KG1 (cell line): ENCODE measurements at places on chromosomes 2 and 18.

GRCh38 chr18:69186162-69186561 is 214.5 kb upstream of the DOK6 start:
- DNase-seq: no peak

- no peak for DNase-seq
Observed at GRCh38 chr18:45671321-45671720, 52.7 kb upstream of the SLC14A1 start.

DNA sequence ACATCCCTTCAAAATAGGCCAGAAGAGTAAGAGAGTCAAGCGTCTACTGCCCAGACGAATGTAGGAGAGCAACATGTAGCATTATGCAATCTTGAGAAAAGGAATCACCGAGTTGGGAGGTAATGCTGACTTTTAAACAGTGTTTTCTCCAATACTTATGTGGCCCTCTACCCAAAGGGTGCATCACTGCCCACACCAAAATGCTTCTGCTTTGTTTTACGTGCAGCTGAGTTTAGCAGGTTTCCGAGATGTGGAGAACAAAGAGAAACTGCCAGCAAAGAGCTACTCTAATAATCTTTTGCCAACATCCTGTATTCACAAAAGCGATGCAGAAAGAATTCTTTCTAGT is 63.4 kb upstream of the ZEB2 start:
- no peak for DNase-seq

DNA sequence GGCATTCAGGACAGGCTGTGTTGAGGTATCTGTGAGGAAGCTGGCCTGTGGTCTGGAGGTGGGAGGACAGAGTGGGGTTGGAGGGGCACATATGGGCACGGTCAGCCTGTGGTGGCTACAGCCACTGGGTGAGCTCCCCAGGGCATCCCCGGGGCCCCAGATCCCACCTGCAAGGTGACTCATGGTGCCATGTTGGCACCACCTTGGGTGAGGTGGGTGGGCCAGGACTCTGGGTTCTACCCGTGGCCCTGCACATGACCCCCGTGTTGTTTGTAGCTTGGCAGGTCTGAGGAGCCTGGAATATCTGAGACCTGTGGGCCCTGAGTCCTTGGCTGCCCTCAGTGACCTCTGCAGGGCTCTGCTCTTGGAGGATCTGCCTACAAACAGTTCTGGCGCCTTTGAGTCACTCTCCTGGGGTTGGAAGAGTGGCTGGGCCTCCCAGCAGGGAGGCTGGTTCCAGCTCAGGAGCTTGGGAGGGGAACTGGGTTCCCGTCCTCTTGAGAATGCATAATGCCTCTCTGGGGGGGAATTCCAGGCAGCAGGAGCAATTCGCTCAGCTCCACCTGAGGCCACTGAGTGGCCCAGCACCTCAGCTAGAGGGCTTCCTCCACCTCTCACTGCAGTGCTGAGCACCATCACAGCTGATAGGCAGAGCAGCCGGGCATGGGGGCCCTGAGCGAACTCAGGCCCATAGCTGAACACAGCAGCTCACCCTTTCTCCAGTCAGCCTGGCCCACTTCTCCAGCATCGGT is 105.1 kb downstream of the DYSF start:
- DNase-seq: no peak

- no peak for DNase-seq
Observed at GRCh38 chr18:65746936-65747335, 3.9 kb upstream of the CDH7 start.

GRCh38 chr2:73107211-73107926 is 5.4 kb downstream of the RAB11FIP5 start:
- DNase-seq: no peak

- DNase-seq: no peak
Observed at GRCh38 chr2:28276076-28276618, 116.5 kb upstream of the FOSL2 start.

DNA sequence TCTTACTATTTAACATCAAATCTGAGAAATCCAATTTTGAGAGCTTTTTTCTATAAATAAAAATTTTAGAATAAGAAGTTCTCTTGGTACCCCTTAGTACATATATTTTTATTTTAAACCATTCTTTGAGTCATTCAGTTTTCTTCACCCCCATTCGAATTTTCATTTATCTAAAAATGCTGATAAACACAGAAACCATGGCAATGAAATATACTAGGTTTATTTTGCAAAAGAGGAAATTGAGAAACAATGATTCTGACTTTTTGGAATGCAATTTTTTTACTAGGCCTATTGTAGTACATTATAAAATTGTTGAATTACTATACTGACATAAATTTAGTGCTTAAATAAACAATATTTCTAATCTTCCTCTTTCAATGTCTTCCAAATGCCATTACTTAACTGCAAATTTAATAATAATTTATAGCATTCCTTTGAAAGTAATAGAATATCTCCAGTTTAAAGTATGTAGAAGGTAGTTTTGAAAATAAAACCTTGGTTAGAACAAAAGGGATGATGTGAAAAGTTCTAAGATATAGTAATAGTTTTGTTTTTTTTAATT is 46.3 kb downstream of the TANK start:
- DNase-seq: no peak

DNA sequence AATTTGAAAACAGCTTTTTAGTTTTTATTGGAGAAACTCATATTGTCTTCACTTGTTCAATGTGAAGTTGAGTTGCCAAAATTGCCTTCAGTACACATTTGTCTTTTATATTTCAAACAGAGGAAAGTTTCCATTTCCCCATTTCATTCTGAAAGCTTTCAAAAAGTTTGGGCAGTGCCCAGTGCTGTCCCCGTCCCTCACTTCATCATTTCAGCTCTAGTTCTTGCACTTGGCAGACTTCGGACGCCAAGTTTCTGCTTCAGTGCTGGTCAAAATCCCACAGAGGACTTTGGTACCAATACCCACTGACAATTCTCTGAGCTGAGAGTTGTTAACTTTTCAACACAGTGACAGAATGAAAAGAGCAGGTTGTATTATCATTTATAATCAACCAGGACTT is 43.4 kb upstream of the AQP4 start:
- DNase-seq: no peak

DNA sequence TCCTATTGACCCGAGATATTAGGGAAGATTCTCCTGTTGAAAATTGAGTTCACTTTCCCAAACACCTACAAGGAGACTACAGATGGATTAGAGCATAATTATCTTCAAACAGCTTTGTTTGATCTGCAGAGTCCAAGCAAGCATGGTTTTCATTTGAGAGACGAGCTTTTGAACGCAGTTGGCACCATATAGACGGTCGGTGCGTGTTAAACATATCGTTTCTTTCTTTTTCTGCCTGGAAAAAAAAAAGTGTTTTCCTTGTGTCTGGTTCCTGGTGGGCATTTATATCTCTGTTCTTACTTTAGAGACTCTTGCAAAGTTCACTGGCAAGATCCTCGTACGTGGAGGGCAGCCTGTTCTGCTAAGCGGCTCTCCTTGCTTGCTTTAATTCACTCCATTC is 248.9 kb downstream of the TMEM182 start:
- DNase-seq: no peak

- DNase-seq: no peak
Observed at GRCh38 chr2:73034661-73035375, 36.7 kb downstream of the SFXN5 start.

DNA sequence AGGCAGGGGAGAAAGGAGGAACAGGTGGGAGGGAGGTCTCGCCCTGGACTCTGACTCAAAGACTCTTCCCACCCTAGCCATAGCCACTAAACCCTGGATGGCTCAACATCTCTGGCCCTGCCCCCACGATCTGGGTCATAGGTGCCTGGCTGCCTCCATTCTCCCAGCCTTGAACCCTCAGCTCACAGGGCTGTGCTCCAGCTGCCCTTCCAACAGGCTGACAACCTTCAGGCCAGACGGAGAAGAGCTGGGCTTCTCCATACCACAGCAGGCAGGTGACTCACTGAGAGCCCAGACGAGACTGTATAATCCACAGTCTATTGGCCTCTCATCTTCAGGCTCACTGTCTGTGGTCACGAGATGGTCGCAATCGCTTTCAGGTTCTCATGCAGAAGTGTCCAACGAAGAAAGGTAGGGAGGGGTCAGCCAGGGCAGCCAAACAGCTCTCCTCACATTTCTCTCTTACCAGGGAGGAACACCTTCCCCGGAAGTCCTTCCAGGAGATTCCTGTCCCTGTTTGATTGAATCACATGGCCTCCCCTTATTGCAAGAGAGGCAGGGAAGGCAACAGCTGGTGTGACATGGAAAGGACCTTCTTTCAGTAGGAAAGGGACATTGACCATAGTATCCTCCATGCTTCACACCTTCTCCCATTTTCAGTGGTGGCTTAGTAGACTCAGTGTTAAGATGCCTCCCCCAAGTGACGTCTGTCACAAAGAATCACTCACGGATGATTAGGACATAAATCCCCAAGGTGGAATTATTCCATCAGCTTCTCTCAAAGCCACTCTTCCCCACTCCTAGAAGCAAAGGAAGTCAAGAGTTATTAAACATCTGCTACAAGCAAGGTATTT is 100.1 kb downstream of the MRO start:
- no peak for DNase-seq

DNA sequence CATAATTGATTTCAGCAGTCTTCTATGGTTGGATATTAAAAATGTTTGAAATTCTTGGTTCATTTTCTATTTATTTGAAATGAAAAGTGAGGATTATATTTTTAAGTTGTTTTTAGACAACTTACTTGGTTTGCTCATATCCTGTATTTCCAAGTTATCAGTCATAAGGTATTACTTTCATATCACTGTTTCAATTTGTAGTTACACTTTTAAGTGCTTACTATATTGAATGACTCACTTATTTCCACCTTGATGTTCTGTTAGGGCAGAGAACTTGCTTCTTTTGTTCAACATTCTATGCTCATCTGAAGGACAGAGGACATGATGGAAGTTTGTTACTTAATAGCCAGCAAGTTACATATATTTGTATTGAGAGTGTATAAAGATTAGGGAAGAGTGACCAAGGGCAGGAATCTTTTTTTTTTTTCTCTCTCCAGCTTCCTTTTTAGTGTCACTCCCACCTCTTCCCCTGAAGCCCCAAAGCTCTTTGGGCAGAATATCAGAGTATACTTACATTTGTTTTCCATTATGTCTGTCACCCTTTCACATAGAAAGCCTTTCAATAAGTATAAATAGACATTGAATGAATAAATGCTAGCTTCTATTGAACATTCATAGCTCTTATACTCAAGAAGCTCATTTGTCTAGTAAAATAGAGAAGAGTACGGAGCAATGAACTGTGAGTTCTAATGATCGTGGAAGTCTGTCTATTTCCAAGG is 28.1 kb downstream of the PIK3C3 start:
- DNase-seq: no peak
